ENCODE measurements at places on chromosomes 7 and 10.

DNA sequence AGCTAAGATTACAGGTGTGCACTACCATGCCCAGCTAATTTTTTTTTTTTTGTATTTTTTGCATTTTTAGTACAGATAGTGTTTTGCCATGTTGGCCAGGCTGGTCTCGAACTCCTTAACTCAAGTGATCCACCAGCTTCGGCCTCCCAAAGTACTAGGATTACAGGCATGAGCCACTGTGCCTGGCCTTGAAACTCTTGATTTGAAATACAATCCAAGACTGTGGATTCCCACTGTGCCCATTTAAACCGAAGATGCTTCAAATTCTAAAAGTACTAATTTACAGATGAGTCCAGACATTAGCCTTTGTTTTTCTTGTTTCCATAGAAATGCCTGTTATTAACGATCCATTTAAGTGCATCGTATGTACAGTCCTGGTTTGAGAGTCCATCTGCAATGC, 130.9 kb downstream of the CACNA2D1 start:
- no peak for DNase-seq

DNA sequence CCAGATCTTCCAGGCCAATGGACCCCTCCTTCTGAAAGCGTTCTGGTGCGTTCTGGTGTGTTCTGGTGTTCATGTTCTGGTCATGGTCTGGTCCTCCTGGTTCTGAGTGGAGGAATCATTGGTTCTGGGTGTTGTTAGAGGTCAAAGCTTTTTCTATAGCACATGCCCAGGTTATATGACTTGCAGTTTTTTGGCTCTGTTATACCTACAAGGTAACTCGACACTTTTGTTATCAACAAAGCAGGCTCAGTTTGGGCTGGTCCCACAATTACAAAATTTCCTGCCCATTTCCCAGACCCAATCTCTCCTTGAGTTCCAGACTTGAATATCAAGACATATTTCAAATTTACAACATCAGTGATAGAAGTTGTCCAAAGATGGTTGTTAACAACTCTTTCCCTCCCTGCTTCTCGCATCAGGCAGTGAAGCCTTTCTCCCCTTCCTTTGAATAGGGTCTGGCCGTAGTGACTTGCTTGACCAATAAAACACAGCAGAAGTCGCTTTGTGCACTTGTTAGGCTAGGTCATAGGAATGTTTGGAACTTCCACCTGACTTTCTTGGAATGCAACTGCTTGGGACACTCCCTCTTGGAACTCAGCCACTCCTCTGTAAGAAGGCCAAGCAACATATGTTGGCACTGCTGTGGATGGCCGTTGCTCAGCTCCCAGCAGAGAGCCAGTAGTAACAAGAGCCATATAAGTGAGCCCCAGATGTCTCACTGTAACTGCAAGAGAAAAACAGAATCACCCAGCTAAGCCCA, 83.1 kb upstream of the STEAP1B start:
- peak; percentile 54 for DNase-seq

DNA sequence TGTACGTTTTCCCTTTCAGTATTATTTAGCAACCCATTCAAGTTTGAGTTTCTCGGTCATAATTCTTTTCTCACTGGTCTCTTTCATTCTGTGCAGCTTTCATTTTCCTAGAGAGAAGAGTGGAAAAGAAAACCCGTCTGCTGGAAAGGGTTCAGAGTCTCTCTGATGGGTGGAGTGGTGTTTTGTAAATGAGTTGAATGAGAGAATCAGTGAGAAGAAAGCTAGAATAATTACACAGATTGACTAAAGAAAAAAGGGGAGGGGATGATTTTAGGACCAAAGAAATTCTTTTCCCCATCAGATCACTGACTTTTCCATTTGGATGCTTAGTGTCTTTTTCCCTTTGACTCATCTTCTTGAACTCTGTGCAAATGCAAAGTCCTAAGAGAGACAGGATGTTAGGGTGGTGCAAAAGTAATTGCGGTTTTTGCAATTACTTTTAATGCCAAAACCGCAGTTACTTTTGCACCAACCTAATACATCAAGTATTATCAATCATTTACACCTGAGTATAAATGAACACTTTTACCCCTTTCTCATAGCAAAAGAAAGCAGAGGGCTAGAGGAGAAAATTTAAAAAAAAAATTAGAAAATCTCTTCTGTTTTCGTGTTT, 242.1 kb upstream of the SP4 start:
- no peak for DNase-seq

DNA sequence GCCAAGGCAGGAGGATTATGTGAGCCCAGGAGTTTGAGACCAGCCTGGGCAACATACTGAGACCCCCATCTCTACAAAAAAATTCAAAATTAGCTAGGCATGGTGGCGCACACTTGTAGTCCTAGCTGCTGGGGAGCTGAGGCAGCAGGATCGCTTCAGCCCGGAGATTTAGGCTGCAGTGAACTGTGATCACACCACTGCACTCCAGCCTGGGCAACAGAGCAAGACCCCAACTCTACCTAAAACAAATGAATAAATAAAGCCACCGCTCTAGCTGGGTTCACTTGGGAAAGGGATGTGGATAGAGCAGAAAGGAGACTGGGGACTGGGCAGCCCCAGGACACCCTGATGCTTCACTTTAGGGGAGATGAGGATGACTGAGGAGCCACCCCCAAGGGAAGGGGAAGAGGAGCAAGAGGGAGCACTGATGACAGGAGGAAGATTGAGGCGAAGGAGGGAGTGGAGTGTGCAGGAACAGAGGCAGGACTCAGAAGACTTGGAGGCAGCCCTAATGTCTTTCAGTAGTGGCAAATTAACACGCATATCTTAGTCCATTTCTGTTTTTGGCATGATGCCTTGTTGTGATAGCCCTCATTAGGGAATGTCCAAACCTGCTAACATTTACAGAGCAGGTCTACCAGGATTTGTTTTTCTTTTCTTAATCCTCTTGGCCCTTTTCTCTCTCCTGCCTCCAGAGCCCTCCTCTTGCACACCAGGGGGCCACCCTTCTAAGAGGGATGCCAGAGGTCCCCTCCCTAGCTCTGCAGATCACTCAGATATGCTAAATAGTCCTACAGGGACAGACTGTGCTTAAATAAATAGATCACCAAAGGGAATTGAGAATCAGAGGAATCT, 88.3 kb downstream of the C10orf105 start:
- DNase-seq: peak; percentile 28

DNA sequence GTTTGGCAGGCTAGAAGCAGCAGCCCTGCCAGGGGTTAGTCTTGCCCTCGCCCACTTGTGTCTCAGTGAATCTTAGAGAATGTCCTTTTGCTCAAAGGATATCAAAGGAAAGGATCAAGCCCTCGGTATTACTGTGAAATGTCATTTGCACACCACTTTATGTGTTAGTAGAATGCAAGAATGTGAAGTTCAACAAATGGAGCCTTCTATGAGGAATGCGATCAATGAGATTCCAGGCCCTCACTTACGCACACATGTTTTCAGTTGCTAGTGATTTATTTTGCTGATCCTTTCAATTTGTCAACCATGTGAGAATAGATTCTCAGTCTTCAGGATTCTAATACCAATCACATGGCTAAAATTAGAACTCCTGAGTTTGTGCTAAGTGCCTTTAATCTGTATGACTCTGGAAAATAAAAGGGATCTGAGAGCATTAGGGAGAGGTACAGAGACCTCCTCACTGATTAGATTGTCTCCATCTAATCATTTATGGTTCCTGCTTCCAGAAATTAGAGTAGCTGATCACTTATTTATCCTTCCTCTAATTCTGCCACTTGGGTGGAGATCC, 123.0 kb upstream of the SP4 start:
- peak; percentile 17 for DNase-seq

GRCh38 chr10:792792-793100, 103.3 kb upstream of the DIP2C start:
- no peak for DNase-seq

GRCh38 chr10:73859428-73859783, 14.9 kb downstream of the CAMK2G start:
- no peak for DNase-seq

- peak; percentile 85 for DNase-seq
Measured at GRCh38 chr7:17939606-17940301, 540 bp downstream of the SNX13 start.

DNA sequence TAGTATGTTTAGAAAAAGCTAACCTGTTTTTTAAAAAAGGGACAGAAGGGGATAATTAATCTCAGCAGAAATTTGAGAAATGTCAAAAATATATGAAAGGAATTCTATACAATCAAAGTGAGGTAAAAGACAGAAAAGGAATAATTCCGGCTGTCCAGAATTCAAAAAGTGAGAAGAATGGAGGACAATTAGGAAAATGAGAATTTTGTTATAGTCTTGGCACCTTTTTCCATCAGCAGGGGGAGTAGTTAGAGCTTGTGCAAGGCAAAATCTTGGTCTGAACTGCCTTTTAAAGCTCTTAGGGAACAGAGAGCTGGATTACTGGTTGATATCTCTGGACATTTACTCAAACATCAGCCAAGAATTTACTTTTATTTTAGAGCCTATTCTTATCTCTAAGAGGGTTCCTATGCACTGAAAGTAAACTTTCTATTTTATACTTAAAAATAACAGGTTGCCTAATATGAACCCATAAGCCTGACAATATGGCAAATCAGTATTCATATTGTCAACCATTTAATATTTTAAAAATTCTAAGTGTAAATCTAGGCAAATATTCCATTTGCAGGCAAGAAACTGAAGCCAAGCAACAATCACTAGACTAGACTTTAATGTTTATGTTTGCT, 185.6 kb downstream of the ANK3 start:
- peak; percentile 58 for DNase-seq

DNA sequence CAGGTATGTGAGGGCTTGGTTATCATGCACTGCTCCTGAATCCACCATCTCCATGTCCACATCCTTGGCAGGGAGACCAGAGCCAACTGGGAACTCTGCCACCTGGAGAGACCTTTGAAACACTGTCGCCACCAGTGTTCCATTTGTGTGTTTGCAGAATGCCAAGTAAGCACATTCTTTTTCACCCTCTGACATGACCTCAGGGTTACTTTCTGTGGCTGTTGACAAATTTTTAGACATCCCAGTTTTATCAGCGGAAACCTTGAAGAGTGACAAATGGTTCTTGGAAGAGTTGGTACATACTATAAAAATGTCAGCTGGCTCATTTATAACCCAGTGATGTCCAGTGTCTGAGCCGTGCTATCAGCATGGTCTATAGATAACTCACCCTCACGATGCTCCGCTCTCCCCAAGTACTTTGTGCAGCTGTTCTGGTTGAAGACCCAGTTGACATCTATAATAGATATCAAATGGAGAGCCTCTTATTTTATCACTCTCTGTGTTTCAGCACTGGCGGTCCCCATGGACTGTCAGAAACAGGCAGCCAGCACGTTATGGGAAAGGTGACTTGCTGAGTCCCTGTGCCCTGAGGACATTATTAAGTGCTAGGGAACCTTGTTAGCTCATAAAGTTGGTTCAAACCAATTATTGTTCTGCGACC, 563.1 kb upstream of the GALNT17 start:
- no peak for DNase-seq

DNA sequence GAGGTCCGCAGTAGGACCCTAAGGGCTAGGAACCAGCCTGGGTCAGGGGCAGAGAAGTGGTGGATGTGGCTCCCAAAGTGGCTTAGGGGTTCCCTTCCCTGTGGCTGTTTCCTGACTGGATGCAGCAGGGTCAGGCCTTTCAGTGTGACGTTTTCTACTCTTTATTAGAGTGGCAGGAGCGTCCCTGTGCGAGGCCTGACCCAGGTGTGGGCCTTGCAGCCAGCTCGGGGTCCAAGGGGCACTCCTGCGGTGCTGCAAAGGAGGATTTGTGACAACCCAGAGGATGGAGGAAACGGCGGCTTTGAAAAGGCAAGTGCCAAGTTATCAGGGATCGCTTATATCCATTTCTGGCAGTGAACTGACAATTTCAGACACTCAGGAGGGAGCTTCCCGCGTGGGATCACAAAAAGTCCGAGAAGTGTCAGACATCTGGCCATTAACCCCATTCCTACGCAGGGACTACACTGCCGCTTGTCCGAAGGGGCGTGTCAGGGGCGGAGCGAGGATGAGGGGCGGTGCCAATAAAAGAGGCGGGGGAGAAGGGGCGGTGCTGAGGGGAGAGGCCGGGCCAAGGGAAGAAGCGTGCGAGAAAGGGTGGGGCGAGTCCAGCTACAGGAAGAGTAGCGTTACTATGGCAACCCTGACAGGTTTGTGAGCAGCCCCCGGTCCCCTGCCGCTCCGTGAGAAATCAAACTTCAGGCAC, 98.8 kb upstream of the ZNF722 start:
- no peak for DNase-seq

GRCh38 chr7:130854481-130854880, 120.5 kb upstream of the KLF14 start:
- DNase-seq: no peak

DNA sequence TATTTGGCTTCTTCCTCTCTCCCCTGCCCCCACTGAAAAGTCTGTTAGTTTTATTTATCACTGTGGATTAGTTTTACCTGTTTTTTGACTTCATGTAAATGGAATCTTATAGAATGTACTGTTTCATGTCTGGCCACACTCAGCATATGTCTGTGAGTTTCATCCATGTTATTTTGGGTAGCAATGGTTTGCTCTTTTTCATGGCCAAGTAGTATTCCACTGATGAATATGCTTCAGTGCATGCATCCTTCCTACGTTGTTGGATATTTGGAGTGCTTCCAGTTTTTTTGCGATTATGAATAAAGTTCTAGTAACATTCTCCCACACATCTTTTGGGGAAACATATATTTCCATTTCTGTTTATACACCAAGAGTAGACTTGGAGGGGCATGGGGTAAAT, 19.1 kb downstream of the TCF7L2 start:
- no peak for DNase-seq

- peak; percentile 91 for DNase-seq
Measured at GRCh38 chr7:44223362-44224079, 22.7 kb downstream of the YKT6 start.

DNA sequence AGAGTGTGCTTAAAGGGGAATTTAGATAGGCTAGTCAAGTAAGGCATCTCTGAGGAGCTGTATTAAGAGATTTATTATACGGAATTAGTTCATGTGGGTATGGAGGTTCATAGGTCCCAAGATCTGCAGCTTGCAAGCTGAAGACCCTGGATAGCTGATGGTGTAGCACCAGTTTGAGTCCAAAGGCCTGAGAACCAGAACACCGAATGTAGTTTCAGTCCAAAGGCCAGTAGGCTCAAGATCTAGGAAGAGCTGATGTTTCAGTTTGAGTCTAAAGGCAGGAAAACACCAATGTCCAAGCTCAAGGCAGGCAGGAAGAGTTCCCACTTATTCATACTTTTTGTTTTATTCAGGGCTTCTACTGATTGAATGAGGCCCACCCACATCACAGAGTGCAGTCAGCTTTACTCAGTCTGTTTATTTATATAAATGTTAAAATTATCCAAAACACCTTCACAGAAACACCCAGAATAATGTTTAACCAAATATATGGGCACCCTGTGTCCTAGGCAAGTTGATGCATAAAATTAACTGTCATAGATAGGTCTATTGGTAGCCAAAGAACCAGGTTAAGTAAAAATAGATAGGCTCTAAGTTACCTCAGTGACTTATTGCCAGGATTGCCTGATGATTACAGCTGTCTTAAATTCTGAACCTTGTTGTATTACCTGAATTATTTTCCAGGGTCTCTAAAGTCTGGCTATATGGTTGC, 83.5 kb downstream of the MAPK8 start:
- DNase-seq: no peak

Measured in eye (tissue), 1 donor.